Vagina (tissue), 2 donors: ENCODE measurements at places on chromosomes 16 and 17. TPM values are rescaled to one million over a fixed set of nuclear protein-coding genes. Genes with fewer than 3 reads are reported as not detected.
A peak's percentile ranks its signal among the peaks of the same experiment; 100 is the strongest.

GRCh38 chr17:62919388-62919787 lies 46.6 kb upstream of the TANC2 start:
- DNase-seq, result no peak

- no peak for DNase-seq
Measured at GRCh38 chr16:85989863-85990643, 91.1 kb downstream of the IRF8 start.

DNA sequence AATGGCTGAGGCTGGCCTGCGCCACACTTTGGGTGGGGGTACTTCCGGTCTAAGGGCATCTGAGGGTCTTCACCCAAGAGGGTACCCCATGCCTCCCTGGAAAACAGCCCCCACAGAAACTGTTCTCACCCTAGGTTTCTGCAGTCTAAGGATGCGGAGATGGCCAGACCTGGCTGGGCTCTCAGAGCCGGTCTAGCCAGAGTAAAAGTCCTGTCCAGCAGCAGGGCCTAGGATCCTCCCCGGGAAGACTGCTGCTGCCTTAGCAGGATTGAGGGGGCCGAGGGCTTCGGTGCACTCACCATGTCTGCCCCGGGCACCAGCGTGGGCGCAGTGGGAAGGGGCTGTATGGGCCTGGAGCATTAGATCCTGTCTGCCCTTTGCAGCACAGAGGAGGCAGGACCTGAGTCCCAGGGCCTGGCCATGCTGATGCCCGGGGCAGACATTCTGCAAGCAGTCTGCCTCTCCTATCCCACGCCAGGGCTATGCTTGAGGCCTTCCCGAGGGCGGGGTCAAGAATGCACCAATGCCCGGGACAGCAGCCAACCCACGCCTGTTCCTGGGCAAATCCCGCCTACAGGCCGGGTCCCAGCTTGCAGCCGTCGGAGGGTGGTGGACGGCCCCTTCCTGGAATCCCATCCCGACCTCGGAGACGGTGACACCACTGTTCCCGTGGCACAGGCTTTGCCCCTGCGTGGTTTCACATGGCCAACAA lies 54.7 kb downstream of the CBFA2T3 start:
- no peak for DNase-seq

- DNase-seq, result no peak
Measured at GRCh38 chr16:4813251-4814003, 11.0 kb upstream of the ROGDI start.

HSD17B1 gene
- total RNA-seq, result 2.0 TPM

DNA sequence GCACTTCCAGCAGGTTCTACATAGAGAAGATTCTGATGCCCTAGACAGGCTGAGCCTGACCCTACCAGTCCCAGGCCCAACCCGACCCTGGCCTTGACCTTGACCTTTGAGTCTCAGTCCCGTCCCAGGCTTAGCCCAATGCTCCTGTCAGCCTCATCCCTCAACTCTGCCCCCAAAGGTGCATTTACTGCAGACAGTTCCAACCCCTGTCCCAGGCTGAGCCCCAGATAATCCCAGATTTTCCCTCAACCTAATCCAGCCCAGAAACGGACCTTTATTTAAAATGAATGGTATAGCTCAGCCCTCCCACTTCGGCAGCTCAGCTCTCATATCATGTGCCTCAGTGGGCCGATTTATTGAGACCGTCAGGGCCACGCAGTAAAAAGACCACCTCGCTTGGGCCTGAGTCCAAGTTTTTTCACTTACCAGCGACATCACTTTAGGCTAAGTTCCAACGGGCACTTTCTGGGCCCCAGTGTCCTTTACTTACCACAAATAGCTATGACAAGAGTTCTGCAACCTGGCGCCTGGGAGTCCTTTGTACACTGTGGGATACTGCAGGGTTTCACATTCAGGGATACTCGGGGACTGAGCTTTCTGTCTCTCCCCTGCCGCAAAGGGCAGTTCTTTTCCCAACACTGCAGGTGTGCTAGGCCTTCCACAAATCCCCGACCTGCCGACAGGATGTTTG lies 89.5 kb downstream of the WSCD1 start:
- no peak for DNase-seq

DNA sequence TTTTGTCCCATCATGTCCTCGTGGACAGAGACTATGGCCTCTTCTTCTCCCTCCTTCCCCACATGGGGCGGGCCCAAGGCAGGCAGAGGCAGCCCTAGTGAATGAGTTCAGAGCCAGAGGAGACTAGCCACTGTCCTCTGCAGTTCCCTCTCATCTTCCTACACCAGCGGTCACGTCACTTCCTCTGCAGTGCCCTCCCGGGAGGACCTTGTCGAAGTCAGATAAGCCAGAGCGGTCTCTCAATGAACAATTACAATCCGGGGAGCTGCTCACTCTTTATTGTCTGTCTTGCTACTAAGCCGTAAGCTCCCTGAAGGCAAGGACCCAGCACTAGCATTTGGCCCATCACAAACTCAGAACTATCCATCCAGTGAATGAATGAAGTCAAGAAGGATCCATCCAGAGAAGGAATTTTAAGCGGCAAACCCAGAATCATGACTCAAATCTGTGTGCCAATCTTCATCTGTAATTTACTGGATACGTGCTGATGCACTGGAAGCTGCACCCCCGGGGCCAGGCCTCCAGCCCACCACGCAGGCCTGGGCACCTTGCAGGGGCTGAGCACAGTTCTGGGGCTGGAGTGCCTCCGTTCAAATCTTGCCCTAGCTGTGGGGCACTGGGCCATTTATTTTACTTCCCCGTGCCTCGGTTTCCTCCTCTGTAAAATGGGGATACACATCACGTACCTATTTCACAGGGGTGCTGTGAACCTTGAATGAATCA lies 18.1 kb downstream of the ZNF423 start:
- DNase-seq, result no peak

DNA sequence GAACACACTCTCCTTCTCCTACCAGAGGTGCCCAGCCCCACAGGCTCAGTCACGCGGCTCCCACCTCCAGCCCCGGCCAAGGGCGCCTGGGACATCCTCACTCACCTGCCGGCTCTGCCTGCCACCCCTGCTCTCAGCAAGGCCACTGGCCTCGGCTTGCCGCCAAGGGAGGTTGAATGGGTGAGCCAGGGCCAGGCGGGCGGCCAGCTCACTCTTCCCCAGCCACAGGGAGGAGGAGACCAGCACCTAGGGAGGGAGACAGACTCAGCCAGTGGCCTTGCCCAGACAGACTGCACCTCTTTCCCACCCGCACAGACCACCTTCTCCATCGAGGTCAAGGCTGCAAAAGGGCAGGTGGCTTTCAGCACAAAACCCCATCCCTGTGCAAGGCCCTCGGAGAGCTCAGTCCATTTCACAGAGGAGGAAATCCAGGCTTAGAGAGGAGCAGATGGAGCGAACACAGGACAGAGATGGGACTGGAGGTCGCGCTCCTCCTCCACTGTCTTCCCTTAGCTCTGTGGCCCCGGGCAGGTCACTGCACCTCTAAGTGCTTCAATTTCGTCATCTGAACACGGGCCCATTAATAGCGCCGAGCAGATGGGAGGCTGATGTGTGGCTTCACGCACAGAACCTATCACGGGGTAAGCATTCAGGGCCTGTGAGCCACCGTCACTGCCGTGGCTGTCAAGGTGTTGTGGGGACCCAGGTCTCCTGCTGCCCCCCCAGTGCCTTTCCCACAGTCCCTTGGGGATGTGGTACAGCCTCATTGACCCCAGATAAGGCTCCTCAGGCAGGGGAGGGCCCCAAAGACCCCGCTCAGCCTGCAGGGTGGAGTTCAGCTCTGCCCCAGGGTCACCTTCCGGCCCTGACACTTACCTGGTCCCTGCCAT lies 56.1 kb downstream of the RMI2 start:
- DNase-seq, result no peak

DNA sequence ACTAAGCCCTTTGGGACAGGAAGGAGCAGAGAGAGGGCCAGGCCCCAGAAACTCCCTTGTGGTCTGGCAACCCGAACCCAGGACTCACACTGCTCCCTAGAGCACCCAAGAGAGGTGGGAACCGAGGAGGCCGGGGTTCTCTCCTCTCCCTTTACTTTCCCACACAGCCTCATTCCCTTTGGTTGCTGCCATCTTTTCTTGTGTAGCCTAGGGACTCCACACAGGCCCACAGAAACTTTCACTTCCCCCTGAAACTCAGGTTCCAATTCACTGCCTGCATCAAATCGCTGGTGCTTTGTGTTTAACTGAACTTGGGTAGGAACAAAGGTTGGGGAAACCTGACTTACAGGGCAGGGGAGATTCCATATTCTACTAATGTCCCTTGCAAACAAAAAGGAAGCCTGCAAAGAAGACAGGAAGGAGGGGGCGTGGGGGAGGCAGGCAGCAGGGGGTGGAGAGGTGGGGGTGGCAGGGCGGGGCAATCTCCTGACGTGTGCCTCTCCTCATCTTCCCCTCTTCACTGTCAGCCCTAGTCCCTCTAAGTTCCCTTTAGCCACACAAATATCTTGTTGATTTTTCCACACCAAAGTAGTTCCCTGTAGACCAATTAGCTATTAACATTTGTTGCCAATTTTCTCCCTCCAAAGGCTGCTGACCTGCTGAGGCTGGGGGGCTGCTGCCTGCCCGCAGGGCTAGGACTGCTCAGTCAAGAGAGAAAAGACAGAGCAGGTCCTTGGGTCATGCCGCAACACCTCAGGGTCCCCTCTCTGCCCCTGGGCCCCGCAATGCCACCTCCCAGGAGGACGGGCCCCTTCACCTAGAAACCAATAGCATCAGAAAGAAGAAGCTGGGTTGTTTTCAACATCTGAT lies 8.0 kb downstream of the ST3GAL2 start:
- no peak for DNase-seq

DNA sequence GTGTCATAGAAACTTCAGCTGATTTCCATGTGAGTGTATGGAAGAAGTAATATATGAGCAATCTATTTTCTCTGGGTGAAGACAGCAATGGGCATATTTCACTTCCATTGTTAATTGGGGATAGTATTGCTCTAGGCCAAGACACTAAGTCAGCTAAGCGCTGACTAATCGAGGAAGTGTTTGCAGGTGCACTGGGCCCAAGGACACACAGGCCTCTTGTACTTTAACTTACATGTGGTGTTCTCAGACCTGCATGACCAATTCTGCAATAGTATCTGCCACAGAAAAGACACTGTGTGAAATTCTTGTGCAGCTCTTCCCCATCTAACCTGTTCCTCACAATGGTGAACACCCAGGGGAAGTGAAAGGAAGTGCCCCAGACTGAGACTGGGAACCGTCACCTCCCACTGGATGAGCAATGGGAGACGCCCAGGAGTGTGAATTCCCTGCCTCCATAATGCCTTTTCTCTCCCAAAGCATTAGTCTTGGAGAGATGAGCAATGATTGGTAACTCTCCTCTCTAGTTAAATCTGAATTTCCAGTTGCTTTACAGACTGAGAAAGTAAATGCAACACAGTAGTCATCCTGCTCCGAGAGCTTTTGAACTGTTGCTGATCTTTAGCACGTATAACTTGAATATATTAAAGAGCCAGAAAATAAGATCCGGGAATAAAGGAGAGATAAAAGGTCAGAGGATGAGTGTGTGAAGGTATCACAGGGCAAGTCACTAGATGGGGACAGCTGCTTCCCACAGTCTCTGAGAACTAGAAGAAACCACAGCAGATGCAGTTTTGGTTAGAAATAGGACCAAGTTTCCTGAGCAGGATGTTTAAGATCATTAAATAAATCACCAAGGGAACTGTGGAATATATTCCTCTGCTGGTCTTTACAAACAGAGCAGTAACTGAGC lies 82.6 kb downstream of the CDK5R1 start:
- DNase-seq, result no peak

AKAP10 gene
- total RNA-seq, result 23.3 TPM

MFAP4 gene
- 205 TPM for total RNA-seq

ABCA10 gene
- total RNA-seq, result 32.2 TPM

- no peak for DNase-seq
Measured at GRCh38 chr16:50717091-50717490, 23.7 kb downstream of the NOD2 start.

GRCh38 chr17:19799796-19800195 lies 51.7 kb upstream of the ALDH3A1 start:
- DNase-seq, result no peak

HOXB13 gene
- total RNA-seq, result 5.4 TPM

GRCh38 chr16:53884748-53885147 lies 180.8 kb downstream of the FTO start:
- no peak for DNase-seq

GRCh38 chr17:4449736-4450135 lies 16.0 kb downstream of the SPNS3 start:
- DNase-seq, result no peak

DNA sequence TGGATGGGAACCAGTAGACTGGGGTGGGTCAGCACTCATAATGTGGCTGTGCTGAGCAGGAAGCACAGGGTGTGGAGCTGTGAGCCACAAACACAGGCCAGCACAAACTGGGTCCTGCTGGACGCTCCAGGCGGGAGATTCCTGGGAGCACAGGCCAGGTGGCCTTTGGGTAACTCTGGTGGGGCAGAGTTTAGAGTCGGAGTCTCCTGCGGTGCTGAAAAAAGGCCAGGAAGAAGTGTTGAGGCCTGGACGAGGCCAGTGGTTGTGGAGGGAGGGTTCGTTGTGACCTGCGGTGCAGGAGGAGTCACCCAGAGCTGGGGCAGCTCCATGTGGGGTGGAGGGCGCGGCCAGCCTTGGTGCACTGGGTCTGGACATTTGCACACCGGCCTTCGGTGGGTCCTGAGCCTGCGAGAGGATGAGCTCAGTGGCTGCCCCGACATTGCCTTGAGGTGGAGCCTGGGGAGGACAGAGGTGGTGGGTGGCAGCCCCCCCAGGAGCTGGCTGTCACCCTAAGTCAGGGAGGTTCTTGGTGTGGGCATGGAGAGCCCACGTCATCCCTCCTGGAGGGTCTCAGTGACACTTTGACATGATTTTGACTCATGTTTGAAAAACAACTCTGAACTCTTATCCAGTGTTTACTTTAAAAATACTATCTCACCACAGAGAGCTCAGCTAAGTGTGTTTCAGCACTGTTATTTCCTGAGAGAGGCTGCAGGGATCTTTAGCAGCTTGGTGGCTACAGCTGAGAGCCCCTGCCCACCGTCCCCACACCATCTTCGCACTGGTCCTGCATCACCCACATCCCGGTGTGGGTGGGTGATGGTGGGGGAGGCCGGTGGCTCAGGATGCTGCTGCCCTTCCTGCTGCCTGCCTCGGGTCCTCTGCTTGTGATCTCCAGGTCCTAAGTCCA lies 98.7 kb downstream of the NPIPB11 start:
- no peak for DNase-seq

DNA sequence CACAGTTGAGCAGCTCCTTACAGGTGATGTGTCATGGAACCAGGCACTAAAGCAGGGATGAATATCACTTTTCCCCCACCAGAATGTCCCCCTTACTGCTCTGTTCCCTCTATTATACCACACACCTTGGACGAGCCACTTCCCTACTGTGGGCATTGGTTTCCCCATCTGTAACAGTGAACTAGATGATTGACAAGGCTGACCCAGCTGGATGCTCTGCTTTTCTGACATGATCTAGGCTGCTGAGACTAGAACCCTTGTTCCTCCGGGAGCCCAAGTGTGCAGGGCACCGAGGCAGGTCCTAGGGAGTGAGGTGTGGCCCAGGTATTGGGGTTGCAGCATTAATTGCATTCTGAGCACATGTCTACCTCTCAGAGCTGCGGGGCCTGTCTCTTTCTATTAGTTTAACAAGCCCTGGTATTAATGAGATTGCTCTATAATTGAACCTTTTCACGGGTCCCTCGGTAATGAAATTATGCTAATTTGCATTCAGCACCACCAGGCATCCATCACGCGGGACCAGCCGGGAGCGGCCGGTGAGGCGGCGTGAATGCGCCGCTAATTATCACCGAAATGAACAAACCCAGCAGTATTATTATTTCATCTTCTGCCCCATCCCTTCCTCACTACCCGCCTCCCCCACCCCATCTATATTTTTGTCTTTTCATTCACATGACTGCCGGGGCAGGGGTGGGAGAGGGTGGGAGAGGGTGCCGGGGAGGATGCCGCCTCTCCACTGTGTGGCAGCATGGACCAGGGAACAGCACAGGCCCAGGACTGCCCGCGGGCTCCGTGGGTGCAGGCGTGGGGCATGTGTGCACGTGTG lies 121.1 kb downstream of the CYLD start:
- peak; percentile 58 for DNase-seq

GRCh38 chr17:7137171-7137943 lies 22.7 kb upstream of the ASGR2 start:
- DNase-seq, result no peak
